AG09309 (cell line): ENCODE measurements at places on chromosomes 7 and 10.

- DNase-seq, result no peak
These were observed 252.9 kb downstream of the THSD7A start for GRCh38 chr7:11579141-11579540.

DNA sequence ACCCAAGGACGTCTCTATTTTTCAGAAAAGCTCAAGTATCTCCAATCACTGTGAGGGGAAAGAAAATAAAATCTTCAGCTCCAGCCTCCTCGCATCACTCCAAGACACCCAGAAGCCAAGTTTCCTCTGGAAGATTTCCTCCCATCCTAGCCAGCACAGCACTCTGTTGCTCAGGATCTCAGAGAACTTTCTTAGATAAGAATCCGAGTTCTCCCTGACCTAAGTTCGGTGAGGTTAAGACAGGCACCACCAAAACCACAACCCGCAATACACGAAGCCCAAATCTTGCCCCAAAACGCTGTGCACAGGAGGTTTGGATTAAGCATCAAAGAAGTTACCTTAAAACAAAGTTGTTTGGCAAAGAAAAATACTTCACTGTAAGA lies 4.2 kb downstream of the FAM53B start:
- DNase-seq, result no peak

- no peak for DNase-seq
These were observed 435.0 kb downstream of the POM121L12 start for GRCh38 chr7:53470336-53470970.

- DNase-seq, result no peak
These were observed 1.1 kb downstream of the SNX13 start for GRCh38 chr7:17939211-17939605.

- DNase-seq, result no peak
These were observed 199.2 kb upstream of the BMPER start for GRCh38 chr7:33706186-33706585.

DNA sequence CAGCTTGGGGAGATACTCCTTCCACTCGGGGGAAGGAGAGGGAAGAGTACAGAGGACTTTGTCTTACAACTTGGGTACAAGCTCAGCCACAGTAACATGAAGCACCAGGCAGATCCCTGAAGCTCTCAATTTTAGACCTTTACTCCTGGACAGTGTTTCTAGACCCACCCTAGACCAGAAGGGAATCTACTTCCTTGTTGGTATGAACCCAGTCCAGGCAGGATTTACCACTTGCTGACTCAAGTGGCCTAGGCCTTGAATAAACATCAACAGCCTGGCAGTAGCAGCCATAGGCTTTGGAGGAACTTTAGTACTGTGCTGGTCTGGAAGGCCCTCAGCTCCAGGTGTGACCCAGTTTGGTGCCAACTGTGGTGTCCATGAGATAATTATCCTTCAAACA lies 173.1 kb downstream of the ADRA2A start:
- DNase-seq, result no peak

- no peak for DNase-seq
These were observed 991 bp downstream of the SEMA4G start for GRCh38 chr10:100970076-100970913.

- DNase-seq, result no peak
These were observed 819 bp downstream of the HYCC1 start for GRCh38 chr7:23012908-23013714.

GRCh38 chr10:15453926-15454325 lies 82.8 kb upstream of the FAM171A1 start:
- no peak for DNase-seq

DNA sequence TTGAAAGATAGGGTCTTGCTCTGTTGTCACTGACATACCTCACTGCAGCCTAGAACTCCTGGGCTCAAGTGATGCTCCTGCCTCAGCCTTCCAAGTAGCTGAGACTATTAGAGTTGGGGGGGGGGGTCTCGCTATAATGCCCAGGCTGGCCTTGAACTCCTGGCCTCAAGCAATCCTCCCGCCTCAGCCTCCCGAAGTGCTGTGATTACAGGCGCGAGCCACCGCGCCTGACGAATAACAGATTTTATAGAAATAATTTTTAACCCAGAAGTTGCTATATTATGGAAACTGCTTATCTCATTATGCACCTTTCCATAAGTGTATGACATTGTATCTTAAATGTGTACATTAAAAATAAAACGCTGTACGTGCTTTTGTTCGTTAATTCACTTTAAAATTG lies 846 bp downstream of the ANKRD26 start:
- DNase-seq, result no peak

GRCh38 chr7:455110-455928 lies 64.3 kb downstream of the PDGFA start:
- DNase-seq, result no peak

DNA sequence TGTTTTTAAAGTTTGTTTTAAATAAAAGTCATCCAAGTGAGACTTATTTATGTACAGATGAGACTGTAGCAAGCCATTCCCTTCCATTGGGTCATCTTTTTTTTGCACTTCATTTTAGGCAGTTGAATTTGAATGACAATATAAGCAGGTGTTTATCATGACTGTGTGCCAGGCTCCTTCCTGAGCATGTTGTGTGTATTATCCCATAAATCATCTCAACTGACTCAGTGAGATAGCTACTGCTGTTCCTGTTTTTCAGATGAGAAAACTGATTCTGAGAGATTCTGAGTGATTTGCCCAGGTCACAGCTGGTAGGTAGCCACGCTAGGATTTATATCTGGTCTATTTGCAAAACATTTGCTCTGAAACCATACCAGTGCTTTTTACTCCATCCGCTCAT lies 11.7 kb downstream of the TMEM254 start:
- no peak for DNase-seq

DNA sequence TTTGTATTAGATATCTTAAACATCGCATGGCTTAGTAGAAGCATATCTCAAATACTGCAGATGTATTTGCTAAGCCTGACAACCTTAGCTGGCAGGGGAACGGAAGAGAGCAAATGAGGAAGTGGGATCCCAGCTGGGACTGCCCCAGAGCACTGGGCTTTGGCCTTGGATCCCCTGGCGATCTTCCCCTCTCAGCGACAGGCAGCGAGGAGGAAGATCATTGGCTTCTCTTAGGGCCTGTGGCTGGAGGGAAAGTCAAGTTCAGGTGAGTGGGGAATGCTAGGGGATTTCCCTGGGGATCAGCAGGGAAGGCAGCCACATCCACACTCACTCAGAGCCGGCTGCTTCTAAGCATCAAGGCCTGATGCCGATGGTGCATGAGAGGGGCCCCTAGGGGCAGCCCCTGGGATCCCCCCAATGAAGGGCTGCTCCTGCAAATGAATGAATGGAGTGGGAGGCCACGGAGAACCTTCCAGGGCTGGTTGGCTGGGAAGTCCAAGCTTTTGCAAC lies 42.0 kb downstream of the LYZL2 start:
- no peak for DNase-seq

DNA sequence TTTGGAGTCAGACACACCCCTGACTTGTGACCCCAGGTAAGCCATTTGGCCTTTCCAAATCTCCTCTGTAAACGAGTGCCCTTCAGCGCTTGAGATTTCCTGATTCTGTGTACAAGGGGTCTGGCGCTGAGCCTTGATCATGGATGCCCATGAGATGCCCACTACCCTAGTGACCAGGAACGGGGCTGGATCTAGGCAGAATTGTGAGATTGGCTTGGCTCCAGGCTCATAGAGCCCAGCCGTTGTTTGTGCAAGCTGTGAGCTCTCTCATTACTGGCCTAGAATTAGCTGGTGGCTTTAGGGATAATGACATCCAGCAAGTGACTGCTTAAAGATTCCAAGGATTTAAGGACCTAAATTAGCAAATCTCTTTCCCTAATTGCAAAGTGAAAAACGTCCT lies 84.9 kb downstream of the CAMK1D start:
- no peak for DNase-seq

DNA sequence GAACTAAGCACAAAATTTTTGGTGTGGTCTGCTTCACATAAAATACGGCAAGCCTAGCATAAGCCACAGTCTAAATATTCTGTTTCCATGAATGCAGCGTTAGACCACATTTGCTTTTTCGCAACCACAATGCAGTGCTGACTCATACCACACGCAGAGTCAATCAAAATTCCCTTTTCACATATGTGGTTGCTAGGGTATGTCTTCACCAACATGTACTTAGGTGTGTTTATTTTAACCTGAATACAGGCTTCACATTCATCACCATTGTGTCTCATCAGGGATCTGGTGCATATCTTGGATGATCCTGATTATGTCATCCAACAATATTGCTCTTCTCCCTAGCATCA lies 90.8 kb downstream of the CHN2 start:
- peak; percentile 62 for DNase-seq

DNA sequence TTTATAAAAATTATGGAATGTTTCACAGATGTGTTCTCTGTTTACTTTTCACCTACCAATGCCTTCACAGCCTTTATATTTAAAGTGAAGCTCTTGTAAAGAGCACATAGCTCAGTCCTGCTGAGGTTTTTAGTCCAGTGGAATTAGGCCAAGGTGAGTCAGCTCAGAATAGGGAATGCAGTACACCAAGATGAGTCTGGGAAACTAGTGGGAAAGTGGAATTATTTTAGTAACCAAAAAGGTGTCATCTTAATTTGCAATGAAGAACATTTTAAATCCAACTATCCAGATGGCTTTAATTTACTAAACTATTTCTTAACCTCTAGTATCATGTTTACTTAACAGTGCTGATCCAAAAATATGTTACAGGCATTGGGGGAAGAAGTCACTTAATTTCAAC lies 236.3 kb upstream of the CTBP2 start:
- peak; percentile 17 for DNase-seq

DNA sequence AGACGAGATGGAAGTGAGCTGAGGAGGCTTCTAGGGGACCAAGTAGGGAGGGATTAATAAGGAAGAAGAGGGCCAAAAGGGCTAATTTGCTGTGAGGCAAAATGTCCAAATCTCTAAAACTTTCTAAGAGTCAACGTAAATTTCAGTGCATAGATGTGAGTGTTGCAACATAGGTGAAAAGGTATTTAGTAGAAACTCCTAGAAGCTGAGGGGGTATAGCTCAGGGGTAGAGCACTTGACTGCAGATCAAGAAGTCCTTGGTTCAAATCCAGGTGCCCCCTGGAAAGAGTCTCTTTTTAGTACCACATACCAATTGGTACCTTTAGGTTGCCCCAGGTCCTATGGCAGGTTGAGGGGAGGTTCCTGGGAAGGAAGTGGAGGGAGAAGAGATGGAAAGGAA lies 48.7 kb upstream of the ZNF746 start:
- no peak for DNase-seq

DNA sequence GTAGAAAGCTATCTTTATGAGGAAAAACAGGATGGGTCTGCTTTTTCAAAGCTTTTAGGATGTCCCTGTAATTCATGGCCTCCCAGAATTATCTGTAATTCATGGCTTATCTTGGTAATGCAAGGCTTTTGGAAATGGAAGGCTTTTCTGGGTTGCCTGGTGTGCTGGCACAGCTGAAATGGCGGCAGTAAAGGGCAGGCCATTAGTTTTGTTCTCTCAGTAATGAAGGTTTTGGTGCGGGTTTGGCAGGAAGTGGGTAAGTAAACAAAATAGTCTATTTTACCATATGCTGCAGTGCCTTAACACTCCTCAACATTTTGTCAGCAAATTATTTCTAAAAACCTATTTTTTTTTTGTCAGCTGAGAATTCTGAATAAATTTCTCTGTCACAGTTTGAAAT lies 69.3 kb downstream of the LRGUK start:
- no peak for DNase-seq
